ENCODE measurements at places on chromosomes 16 and 17.

GRCh38 chr16:1763521-1764511 is 7.5 kb downstream of the NME3 start:
- no peak for DNase-seq

DNA sequence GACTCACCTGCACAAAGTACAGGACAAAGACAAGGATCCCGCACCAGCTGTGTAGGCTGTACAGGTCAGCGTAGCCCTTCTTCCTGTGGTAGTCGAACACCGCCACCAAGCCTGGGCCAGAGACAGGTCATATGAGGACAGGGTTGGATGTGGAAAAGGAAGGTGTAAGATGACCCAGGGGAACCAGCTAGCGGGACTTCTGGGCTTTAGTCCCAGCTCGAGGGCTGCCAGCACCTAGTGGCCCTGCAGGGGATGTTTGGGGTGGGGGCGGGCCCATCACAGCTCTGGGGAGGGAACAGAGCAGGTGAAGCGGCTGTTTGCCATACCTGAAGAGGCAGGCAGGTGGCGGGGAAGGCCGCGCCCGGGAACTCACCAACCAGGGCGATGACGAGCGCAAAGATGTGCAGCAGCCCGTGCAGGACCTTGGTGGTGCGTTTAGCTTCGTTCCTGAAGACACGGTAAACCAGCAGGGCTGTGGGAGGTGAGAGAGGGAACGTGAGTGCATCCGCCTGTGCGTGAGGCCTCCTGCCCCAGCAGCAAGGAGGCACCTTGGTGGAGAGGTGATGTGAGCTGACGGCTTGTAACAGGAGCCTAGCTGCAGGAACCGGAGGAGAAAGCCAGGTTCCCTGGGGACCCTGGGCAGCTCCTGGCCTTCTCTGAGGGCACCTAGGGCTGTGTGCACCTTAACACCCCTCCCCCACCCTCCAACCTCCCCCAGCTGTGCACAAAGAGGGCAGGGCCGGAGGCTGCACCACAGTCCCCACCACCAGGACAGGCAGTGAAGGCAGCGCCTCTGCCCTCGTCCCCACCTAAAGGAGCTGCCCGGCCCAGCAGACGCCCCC is 10.2 kb downstream of the CYB561 start:
- DNase-seq, result no peak

DNA sequence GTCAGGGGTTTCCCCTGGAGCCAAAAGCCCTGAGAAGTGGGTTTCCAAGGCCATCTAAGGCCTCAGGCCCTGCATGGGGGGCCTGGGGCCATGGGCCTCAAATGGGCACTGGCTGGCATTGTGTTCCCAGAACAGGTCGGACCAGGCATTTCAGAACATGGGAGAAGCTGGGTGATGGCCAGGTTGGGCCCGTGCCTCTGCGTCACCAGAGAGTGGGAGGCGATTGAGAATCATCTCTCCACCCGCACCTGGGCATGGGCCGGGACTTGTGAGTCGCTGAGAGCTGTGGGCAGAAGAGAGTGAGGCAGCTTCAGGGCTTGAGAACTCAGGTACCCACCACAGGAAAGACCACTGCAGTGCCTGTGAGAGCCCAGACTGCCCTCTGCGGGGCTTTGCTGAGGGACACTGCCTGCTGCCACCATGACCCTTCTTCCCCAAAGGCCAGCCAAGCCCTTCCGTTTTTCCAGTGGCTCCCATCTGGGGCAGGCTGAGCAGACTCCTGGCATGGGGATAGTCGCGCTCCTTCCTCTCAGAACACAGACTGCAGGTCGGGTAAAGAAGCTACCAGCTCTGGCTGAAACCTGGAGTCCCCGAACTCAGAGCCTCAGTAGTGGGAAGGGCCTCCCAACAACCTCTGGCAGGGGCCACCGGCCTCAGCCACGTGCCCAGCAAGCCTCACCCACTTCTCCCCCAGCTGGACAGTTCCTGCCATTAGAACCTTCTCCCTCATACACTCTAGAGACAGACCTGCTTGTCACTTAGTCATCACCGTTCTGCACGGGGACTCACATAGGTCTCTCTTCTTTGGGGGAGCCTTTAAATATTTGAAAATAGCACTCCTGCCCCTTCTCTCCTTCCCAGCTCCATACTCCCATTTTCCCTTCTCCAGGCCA is 1.6 kb downstream of the RAB11FIP4 start:
- peak; percentile 75 for DNase-seq

DNA sequence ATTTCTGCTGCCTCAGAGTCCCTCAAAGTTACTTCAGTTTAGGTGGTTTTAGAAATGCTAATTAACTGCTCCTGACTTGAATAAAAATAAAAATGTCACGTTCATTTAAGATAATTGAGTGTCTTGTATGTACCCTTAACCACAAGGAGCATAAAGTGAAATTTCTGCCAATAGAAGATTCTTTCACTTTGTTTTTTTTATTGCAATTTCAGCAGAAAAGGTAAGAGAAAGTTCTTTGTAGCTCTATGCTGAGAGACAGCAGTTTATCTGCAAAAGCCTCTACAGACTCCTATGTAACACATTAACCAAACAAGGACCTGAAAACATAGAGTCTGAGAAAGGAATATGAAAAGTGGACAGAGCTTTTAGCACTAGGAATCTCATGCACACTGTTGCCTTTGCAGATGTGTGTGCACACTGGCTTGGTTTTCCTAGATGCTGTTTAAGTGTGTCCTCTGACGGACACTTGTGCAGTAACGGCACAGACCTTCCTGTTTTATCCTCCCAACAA is 11.6 kb downstream of the ARHGAP44 start:
- no peak for DNase-seq

DNA sequence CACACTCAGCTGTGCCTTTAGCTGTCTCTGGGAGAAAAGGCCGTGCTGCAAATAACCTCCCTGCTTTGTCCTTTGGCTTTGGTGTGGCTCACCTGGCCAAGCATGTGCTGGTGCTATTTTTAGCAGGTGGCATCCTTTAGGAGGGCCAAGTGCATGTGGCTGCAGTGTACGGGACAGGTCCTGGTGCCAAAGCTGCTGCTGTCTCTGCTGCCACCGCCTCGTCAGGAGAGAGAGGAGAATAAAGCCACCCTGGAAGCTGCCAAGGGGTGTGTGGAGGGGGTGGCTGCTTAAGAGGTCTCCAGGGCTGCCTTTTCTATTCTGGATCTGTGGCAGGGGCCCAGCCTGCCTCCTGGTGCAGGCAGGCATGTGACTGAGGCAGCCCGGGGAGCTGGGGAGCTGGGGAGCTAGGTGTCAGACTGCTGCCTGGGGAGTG is 6.2 kb downstream of the AKAP1 start:
- no peak for DNase-seq

- DNase-seq, result peak; percentile 93
Observed at GRCh38 chr17:51046514-51047384, 73.9 kb downstream of the SPAG9 start.

- DNase-seq, result no peak
Observed at GRCh38 chr17:29694918-29695563, 72.3 kb upstream of the CORO6 start.

DNA sequence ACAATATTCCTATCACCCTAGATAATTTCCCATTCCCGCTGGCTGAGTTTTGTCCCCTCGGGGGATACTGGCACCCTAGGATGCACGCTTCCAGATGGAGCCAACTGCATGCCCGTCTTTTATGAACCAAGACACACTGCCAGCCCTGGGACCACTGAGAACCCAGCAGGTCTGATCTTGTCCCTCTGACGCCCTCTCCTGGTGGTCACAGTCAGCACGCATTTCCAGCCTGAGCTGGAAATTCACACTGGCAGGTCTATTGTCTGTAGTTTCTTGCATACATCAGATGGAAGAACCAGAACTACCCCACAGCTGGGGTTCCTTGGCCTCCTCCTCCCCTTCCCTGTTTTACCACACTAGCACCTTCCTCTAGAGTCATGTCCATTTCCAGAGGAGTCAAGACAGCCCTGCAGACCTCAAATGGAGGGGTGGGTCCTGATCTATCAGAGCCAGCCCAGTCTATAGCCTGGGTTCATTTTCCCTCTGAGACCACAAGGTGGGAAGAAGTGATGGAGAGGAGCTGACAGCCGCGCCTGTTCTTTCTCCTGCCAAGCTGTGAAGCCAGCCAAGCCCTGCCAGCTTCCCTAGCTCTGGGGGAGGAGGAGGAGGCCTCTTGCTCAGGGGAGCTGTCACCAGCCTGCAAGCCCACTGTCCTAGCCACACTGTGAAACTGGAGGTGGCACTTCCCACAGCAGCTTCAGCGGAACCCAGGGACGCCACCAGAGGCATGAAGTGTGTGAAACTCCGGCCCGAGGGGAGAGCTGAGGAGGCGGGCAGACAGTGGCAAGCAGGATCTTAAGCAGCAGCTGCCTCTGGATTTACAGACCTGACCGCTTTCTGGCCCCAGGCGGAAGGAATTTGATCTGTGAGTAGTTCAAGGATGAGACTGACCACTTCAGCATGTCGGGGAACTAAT is 29.3 kb downstream of the MXRA7 start:
- DNase-seq, result no peak

- no peak for DNase-seq
Observed at GRCh38 chr17:55607731-55608341, 96.6 kb upstream of the SMIM36 start.

GRCh38 chr16:31082368-31083045 is 6.2 kb downstream of the PRSS53 start:
- no peak for DNase-seq

DNA sequence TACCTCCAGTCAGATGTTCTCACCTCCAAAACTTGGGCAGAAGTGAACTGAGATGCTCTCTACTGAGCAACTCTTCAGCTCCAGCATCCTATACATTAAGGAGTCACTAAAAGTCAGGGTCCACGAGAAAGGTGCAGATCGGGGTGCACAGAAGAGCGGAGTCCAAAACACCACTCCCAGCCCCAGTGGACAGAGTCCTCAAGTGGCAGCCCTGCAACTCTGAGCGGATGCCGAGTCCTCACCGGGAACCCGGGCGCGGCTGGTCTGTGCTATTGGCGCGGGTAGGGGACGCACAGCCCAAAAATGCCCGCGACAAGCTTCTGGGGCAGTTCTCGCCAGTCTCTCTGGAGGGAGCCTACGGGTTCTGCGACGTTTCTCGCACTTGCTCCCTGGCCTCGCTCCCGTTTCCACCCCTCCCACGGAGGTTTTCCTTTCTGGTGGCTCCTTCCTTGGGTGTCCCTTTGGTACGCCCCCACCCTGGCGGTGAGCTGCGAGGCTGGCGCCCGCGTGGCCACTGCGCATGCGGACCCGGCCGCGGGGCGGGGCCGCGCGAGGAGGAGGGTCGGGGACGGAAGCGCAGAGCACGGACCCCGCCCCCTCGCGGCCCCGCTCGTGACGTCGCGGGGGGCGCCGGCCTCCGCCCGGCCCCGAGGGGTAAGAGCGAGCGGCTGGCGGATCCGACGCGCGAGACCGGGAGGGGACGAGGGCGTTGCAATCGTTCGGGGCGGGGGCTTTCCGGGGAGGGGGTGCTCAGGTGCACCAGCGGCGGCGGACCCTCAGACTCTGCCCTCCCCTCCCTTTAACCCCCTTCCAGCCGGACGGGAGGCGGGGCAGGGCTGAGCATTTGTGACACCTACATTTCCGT is at the start of gene TMEM219:
Gene TMEM219, plus strand, starts transcription at position 601 of the 865 bp plus-strand sequence. CDS start 1,065 bp downstream, outside the sequence.
- peak; percentile 96 for DNase-seq

GRCh38 chr17:3157218-3157617 is 29.9 kb upstream of the OR1G1 start:
- no peak for DNase-seq

DNA sequence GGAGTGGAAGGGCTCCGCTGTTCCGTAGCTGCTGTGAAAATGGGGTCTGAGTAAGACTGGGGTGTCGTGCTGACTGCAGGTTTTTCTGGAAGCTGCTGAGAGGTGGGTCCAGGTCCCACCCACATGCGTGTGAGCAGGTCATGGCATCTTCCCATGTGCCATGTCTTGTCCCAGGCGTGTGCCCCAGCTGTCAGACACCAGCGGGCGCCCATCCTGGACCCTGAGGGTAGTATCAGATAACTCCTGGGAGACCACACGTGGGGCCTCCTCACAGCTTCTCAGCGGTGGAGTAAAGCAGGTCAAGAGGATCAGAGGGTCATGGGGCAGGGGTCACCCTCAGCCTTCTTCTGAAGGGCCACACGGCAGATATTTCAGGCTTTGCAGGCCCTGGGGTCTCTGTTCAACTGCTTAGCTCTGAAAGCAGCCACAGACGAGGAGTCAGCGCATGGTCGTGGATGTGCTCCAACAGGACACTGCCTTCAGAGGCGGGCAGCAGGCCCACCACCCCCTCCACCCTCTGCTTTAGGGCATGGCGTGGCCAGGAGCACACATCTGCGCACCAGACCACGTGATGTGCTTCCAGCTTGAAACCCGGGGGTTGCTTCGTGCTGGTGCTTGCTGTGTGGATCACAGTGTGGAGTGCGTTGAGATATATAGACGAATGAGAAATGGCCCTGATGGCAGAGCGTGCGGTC is 68.7 kb downstream of the BANP start:
- DNase-seq, result no peak

DNA sequence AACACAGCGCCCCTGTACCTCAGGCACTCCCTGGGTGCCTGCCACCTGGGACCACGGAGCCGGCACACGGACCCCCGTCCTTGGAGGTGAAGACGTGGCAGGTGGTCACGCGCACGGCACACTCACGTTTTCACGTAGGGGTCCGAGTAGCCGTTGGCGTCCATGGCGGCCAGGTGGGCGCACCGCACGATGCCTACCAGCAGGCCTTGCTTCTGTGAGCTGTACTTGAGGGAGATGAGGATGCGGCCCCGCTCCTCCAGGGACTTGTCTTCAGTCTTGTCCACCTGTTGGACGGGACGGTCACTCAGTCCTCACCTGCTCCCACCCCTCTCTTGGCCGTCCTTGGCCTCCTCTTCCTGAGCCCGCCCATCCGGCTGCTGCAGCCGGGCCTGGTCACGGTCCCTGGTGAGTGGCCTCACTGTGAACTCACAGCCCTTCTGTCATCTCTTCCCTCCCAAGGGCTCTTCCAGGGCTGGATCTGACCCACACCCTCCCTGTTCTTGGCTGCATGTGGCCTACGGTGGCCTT is 18.8 kb downstream of the SCGB1C2 start:
- DNase-seq, result no peak

- no peak for DNase-seq
Observed at GRCh38 chr16:77749415-77749814, 27.1 kb downstream of the NUDT7 start.

DNA sequence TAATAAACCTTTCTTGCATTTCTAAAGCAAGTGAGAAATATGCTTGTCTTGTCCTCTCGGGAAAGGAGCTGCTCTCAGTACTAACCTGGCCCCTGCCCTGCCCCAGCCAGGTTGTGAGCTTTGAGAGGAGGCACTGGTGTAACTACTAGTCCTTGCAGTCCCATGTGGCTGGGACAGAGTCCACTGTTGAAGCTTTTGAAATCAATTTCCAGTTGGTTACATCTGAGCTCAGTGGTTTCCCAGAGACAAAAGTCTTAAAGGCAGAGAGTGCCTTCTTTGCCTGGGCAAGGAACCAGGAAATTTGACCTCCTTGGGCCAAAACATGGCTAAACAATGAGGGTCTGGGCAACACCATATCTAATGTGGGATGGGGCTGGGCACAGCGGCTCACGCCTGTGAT is 48.7 kb downstream of the GSG1L start:
- no peak for DNase-seq

All from esophagus muscularis mucosa (tissue), 4 donors.